ENCODE measurements at places on chromosomes 12 and 14. TPM values are rescaled to one million over a fixed set of nuclear protein-coding genes. Genes with fewer than 3 reads are reported as not detected.

GRCh38 chr14:83814896-83815295 is 1715.0 kb upstream of the FLRT2 start:
- DNase-seq: no peak

- no peak for DNase-seq
These were observed 141.8 kb upstream of the DYRK2 start for GRCh38 chr12:67506739-67507138.

- DNase-seq: no peak
These were observed 29.8 kb downstream of the CALM1 start for GRCh38 chr14:90426663-90427062.

DNA sequence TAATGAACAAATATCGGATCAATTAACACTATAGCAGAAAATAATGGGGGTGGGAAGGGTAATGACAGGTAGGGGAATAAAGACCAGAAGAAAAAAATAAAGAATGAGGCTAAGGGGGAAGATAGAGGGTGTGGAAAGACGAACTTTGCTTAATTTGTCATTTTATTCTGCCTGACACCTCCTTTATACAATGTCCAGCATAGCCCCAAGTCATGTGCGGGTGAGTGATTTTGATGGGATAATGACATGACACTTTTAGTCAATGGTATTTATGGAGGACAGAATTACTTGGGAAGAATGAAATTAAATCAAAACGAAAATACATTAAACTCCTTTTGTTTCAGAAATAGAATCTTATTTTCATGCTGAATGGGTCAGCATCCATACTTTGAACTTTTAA is 20.5 kb upstream of the IFNG-AS1 start:
- DNase-seq: no peak

DNA sequence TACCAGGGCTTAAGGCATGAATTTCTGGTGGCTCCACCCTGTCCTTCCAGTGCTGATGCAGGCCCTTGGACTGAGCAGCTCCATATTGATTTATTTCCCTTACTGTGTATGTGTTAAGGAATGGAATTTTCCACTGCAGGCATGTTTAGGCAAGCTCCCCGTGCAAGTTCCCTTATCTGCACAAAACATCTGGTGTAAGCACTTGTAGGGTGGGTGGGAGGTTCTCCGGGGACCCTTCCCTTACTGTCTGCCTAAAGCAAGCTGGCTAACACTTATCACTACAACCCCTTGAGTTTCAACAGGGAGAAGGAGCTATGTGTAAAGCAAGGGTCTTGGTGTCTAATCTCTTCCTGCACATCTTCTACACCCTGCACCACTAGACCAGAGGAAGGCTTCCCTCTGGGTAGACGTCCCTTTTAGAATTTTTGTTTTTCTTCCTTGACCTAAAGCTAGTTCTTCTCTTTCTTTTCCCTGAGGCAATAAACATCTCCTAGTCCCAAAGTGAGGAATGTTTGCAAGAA is 22.0 kb upstream of the DRAM1 start:
- no peak for DNase-seq

GRCh38 chr12:121279507-121279915 is 17.0 kb downstream of the CAMKK2 start:
- no peak for DNase-seq

- DNase-seq: no peak
These were observed 619.8 kb upstream of the TBX3 start for GRCh38 chr12:115303723-115304309.

- no peak for DNase-seq
These were observed 91.7 kb upstream of the BMP4 start for GRCh38 chr14:54048311-54048710.

DNA sequence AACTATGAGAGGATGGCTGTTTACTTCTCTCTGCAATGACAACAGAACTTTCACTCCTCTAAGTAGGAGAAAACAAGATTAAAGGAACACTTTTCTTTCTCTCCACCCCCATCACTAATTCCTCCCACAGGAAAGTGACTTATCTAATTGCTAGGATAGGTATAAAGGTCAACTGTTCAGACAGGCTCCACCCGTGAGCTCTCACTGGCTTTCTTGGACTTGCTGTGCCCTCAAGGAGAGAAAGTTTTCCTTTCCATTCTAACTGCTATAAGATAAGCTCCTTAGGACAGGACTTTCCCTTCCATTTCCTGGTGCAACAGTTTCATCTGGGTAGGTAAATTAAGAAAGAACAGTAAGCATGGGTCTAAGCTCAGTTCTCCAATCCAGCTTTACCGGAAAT is 4.8 kb downstream of the SLC41A2 start:
- DNase-seq: no peak

DNA sequence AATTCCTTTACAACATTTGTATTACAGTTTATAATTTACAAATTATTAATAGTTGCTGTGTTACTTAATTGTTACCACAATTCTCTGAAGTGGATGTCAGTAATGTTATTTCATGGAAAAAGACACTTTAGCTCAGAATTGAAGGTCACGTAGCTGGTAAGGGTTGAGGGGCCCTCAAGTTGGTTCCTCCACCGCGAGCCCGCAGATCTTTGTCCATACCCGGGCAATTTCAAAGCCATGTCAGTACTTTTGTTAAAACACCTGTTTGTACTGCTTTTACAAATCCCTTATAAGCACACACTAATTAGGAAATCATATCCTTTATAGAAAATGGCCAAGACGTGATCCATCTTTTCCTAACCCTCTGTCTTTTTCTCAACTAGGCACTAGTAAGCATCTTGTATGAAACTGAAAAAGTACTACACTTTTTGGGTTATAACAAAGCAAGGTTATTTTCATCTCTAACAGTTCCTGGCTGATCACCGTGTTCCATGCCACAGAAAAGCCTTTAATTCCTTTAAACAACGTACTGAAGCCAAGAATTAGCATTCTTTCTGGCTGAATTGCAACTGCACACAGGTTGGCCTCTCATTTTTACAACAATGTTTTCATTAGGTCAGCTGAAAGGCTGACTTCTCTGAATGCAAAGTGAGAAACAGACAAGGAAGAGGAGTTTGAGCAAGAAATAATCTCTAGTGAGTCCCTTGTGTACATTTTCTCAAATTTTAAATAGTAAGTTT is 76.1 kb downstream of the CNTN1 start:
- no peak for DNase-seq

DNA sequence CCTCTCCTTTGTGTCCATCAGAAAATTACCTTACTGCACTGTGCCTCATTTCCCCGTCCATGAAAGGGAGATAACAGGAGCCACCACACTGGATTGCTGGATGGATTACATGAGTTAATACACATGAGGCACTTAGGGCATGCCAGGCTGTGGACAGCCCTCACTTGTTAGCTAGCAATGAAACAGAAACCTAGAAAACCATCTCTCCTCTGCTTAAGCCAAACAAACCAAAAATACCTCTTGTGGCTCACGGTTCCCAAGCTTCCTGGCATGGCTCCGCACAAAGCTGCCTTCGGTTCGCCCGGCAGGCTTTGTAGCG is 660 bp upstream of the HCFC2 start:
- DNase-seq: no peak

DNA sequence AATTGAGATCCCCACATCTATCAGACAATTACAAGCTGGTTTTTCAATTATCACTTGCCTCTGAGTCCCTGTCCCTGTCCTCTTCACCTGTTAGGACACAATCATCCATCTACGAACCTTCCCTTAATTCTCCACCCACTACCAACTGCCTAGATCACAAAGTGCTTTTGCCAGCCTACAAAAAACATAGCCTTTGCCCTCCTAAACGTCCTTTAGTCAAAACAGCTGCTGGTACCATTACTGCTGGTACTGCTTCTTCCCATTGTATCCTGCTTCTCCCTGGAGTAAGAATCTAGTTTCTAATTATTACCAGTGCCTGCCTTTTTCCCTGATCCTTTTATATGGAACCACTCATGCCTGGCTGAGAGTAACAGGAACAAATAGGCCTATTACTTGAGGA is 82.1 kb downstream of the CPNE8 start:
- no peak for DNase-seq

- DNase-seq: no peak
These were observed 165.5 kb downstream of the SLC41A2 start for GRCh38 chr12:104792570-104792969.

The SIRT4 gene
- total RNA-seq: 1.0 TPM

The UNC79 gene
- total RNA-seq: 0.03 TPM

The CLEC4E gene
- not detected for total RNA-seq

The TMTC1 gene
- total RNA-seq: 0.57 TPM

The EP400 gene
- 66.6 TPM for total RNA-seq
